ENCODE measurements at places on chromosomes 11 and 22.

GRCh38 chr11:63489879-63490278 lies 1.1 kb downstream of the PLAAT5 start:
- no peak for DNase-seq

DNA sequence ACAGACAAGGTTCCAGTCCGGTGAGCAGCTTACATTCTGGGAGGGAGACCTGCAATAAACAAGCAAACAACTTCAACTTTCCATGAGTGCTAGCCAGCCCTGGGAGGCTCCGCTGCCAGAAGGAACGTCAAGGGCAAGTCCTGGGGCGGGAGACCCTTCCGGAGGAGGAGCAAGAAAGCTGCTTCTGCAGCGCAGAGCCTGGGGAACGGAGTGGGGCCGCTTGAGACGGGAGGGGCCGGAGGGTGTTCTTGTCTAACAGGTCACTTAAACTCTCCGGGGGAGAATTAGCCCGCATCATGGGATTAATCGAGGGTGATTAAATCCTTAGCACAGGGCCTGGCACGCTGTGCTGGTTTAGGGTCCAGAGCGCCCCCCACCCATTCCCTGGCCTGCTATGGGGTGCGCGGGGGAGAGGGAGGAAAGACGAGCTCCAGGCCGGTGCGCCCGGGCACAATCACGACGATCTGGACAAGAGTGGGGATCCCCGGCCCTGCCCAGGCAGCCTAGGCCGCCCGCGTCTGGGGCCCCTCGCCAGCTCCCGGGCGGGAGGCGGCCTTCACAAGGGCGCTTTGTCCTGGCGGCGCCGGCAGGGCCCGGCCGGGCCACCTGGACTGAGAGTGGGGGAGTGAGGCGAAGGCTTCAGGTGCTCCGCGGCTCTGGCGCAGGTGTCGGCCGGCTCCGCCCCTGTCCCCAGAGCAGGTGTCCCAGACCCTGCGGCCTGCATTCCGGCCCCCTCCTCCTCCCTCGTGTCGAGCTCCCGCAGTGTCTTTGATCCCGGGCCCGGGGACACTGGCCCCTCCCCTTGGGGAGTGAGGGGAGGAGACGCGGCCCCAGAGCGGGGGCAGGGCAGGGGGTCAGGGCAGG lies 663 bp upstream of the LARGE2 start:
- DNase-seq, result peak; percentile 91

DNA sequence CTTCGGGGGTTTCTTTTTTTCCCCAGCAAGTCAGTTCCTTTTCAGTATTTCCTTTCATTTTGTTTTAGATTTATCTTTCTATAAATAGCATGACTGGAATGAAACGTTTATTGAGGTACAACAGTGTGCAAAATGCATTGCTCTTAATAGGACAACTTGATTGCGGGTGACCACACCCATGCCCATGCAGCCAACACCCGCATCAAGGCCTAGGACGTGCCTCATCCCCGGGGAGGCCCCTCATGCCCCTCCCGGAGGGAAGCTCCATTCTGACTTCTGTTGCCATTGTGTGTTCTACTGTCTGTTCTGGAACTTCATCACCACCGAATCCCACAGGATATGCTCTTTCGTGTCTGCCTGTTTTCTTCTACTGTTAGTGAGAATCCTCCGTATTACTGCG lies 82.2 kb downstream of the RPS6KA4 start:
- no peak for DNase-seq

DNA sequence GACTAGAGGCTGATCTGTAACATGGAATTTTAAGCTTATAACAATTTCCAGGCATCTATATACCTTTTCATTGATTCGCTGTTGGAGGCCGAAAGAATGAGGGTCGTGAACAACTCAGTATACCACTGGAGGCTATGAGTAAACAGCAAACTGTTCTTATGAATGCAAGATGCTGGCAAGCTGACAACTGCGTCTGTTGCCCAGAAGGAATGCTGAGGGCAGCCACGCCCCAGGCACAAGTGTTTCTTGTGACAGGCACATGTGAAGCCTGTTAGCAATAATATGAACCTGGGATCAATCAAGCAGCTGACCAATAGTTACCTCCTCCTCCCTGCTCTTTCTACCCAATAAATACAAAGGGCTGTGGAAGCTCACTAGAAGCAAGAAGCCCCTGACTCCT lies 15.3 kb downstream of the RTCB start:
- DNase-seq, result no peak

GRCh38 chr11:117717485-117718314 lies 79.3 kb downstream of the DSCAML1 start:
- peak; percentile 70 for DNase-seq

DNA sequence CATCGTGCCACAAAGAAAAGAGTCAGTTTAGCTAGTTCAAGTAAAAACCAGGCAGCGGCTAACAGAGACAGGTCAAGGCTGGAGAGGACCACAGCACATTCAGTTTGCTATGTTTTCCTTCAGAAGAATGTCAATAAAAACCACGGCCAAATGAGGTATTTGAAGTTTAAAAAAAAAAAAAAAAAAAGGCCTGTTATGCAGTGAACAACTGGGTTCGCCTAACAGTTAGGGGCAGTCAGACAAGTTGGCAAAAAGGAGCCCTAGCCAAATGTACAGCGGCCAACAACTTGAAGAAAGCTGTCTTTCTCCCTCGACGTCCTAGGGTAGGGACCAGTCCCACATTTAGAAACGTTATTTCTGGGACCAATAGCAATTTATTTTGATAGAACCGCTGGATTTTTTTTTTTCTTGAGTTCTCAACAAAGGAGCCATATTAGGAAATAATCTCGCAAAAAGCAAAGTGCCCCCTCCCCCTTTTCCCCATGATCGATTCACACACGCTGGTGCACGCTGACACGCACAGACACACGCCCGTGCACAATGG lies 237.8 kb downstream of the TTC28 start:
- DNase-seq, result no peak

DNA sequence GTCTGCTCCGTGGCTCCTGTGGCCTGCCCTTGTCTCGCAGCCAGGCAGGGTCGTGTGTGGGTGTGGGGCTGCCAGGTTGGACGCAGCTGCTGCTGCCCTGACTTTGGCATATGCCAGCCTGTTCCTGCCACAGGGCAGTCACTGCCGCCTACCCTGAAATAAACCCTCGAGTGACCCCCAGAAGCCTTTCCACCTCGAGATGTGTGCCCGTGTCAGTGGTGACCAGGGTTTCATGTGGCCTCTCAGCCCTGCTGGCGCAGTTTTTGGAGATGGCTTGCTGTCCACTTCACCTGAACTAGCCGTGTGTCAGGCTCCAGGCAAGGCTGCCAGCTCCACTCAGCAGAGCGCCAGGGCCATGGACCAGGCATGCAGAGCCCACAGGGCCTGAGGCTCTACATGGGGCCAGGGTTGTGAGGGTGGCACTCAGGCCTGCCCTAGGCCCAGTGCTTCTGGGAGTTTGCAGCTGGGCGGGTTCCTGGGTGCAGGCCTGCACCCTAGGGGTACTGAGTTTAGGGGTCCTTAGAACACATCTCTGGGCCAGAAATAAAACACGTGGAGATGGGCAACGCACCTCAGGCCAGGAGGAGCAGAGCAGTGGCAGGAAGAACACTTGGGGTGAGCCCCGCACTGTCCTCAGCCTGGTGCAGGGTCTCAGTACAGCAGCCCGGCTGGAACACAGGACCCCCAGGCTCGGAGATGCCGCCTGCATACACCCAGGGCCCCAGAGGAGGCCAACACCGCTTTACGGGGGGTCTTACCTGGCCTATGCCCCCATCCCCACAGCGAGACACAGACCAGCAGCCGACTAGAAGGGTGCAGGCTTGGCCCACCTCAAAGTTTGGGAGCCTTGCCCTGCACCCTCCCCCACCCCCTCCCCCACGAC lies 8.8 kb upstream of the PANX2 start:
- no peak for DNase-seq

DNA sequence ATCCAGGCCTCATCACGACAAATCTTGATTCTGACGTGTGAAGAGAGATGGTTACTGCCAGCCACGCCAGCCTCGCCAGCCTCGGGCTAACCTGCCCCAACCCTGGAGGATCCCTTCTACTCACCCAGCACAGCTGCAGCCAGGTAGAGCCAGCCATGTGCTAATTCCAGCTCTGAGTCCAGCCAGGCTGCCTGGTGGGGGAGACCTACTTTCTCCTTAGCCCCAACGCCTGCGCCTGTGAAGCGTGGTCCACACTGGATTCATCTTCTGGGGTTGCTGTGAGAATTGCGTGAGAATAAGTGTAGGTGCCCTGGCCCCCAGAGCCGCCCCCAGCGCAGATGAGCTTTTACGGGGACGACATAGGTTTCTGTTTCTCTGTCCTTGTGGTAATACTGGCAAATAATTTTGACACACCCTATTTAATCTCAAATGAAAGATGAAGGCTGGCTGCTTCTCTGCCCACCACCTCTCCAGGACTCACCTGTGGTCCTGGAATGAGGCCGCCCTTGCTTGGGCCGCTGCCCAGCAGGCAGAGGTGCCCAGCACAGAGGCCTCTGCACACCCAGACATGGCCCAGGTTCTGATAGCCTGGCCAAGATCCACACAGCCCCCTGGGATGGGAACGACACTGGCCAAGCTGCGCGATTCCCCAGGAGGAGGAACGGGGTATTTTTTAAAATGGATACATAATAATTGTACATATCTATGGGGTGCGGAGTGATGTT lies 528.4 kb downstream of the TBC1D22A start:
- DNase-seq, result no peak

DNA sequence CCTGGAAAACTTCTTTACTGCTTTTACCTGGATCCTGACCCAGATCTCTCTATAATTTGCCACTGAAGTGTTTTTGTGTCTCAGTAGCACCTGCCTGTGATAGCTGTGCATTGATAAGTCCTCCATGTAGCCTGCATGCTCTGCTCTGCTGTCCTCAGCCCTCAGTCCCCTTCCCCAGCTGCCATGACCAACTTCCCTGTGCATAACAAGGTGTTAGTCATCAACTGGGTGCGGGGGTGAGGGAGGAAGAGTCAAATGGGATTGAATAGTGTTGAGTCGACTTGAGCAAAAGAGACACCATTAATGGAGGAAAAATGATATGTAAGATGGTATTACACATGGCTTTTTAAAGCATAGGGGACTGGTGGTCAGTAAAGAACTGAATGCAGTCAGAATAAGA lies 92.2 kb upstream of the PLET1 start:
- DNase-seq, result no peak

- DNase-seq, result no peak
These were observed 2.0 kb downstream of the CYTH4 start for GRCh38 chr22:37284126-37284804.

DNA sequence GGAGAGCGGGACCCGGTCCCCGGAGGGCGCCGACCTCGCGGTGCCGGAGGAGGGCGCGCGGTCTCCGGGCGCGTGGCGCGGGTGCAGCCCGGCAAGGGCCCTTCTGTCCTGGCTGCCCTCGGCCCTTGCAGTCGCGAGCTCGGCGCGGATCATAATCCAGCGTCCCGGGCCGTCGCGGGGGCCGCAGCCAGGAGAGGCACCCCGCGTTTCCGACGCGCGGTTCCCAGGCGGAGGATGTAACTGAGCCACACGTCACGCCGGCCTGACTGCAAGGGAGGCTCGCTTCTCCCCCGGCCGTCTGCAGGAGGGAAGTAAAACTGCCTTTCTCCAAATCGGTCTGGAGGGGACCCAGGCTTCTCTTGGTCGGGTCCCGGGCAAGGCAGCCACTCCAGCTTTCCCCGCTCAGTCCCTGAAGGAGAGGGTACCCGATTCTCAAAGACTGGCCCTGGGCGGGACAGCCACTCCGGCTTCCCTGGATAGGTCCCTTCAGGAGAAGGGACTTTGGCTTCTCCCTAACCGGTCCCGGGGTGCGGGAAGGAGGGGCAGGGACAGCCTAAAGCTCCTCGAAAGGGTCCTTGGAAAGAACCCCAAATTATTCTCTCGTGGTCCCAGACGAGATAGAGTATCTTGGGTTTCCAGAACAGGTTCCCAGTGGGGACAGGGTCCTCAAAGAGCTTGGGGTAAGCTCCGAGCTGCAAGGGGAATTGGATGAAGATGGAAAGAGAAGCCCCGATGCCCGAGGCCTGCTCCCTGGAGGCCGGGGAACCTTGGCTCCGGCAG lies 836 bp downstream of the SPON1 start:
- peak; percentile 31 for DNase-seq

GRCh38 chr11:2911785-2912391 lies 17.3 kb downstream of the PHLDA2 start:
- DNase-seq, result no peak

DNA sequence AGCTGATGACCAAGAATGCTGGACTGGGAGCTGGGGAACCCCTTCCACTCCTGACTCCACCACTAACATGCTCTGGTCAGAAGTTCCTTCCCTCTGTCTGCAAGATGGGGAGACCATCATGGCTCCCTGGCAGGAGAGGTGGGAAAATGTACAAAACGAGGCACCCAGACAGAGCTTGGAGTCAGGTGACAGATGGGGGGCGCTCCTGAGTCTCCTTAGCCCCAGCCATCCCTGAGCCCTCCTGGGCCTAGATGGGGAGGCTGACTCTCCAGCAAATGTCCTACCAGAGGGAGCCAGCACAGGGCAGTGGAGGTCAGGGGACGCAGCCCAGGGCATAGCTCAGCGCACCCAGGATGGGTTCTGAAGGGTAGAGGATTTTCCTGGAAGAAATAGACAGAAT lies 20.0 kb downstream of the KCNJ4 start:
- DNase-seq, result no peak

DNA sequence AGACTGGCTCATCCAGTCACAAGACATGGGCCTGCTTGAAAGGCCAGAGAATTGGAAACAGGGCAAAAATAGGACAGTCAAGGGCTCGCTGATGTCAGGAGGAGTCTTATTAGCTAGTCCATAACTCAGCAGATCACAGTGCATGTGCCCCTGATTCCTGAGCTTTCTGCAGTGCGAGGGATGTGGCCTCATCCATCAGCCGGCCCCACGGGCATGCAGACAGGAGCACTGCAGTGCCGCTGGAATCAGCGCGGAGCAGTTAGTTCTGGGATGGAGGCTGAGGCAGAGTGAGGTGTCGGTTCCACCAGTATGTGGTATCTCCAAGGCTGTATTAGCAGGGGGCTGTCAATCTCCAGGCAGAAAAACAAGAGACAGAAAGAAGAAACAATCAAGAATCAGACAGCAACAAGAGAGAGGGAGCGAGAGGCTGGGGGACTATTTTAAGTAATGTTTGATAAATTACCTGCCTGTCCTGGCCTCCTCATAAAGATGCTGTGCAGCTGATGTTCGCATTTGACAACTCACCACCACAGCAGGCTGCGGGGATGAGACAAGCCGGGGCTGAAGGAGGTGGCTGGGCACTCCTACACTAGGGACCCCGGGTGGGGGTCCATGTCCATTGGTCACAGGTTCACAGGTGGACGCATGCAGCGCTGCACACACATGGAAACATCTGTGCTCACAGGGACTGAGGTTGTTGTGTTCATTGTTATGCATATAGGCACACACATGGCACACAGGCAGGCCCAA lies 167.2 kb downstream of the TRIM29 start:
- no peak for DNase-seq
